ENCODE measurements at places on chromosomes 1 and 21.

DNA sequence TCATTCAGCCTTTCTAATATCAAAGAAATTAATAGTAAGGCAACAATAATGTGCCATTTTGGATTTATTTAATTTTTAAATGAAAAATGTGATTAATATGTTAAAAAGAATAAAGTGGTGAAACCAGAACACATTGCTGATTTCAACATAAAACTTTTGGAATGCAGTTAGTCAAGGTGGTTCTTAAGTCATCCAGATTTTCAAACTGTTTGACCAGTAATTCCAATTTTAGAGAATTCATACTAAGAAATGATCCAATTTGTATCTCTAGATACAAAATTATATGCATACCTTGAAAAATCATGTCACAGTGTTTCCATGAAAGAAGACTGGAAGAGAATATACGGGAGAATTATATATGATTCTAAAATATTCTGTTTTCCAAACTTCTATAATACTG lies 54.2 kb upstream of the MCOLN3 start:
- no peaks in the 10 kb centered on the region for H3K36me3 ChIP-seq
- H3K27me3 ChIP-seq: no peaks in the 10 kb centered on the region
- H3K4me3 ChIP-seq: no peak overlapping the region
- H3K4me1 ChIP-seq: no peaks in the 10 kb centered on the region

DNA sequence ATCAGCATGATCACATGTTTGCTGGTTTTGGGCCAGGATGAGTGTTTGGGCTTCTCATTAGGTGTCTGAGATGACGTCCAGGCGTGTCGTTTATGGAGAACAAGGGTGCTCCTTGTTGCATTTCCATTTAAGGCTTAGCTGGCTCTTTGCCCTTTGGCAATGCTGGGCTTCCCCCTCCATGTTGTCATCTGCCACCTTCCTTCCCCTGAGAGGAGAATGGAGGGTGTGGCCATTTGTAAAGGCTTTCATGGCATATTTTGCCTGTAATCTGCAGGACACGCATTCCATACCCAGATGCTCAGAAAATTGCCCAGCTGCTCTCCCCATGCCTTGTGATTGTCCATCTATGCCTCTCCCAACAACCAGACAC lies 27.7 kb downstream of the PKP1 start:
- peak; percentile 95 for DNase-seq
- no peak overlapping the region for H3K4me3 ChIP-seq
- H3K27me3 ChIP-seq: no peaks in the 10 kb centered on the region
- no peak overlapping the region for H3K27ac ChIP-seq
- no peaks in the 10 kb centered on the region for H3K36me3 ChIP-seq

GRCh38 chr1:18927082-18927653 lies 24.8 kb upstream of the ALDH4A1 start:
- H3K36me3 ChIP-seq: no peaks in the 10 kb centered on the region
- no peak for DNase-seq
- peaks cover 34% of the 10 kb centered on the region for H3K4me1 ChIP-seq
- H3K27me3 ChIP-seq: no peaks in the 10 kb centered on the region

- H3K27me3 ChIP-seq: no peaks in the 10 kb centered on the region
- no peak overlapping the region for H3K4me3 ChIP-seq
- DNase-seq: peak; percentile 8
- no peak overlapping the region for H3K27ac ChIP-seq
Observed at GRCh38 chr1:40404670-40405462, 31.3 kb downstream of the SMAP2 start.

- H3K4me3 ChIP-seq: no peak overlapping the region
- peak; percentile 15 for DNase-seq
- H3K27me3 ChIP-seq: no peaks in the 10 kb centered on the region
- H3K4me1 ChIP-seq: peaks cover 16% of the 10 kb centered on the region
- no peak overlapping the region for H3K27ac ChIP-seq
- peaks cover 20% of the 10 kb centered on the region for H3K36me3 ChIP-seq
Observed at GRCh38 chr1:54255026-54255702, 55.2 kb downstream of the MRPL37 start.

DNA sequence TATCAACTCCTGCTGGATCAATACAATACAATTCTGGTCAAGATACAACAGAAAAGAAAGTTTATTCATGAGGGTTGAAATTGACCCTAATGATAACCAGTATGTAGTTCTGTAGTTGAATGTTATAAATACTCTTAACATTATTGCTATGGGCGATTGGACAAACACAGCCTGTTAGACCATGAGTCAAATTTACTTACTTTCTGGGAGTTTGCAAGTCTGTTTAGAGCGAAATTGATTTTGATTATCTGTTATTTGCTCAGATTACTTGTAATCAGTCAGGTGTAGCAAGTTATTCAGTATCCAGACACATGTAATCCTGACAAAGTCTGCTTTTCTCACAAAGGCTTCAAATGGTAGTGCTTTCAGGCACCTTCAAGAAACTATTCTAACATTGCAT lies 216.6 kb upstream of the B3GALT2 start:
- no peaks in the 10 kb centered on the region for H3K4me1 ChIP-seq
- no peak for DNase-seq
- H3K27ac ChIP-seq: no peak overlapping the region
- no peak overlapping the region for H3K4me3 ChIP-seq
- no peaks in the 10 kb centered on the region for H3K27me3 ChIP-seq

DNA sequence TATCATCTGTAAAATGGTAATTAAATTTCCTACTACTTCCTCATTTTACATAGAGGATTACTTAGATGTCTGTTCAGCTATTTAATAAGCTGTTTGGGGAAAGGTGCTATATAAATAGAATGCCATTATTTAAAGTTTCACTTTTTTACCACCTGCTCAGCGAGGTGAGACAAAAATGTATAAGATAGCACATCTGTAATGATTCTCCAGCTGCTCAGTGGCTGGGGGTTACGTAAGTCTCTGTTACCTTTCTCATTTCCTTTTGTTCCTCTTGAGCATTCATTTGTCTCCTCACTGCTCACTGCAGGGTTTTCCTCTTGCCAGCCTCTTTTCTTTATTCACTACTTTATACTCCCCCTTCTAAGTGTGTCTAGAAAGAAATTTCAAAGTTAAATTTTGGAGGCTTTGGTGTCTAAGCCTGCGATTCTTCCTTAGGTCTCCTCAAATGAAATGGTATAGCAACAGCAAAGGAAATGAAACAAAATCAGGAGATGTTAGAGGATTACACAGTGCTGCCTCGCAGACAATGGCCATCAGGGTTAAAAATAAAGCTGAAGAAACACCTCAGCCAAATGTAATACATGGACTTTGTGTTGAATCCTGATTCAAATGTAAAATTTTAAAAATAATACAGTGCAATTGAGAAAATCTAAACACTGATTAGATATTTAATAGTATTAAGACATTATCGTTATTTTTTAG lies 6.8 kb downstream of the RGS8 start:
- no peak for DNase-seq
- H3K4me1 ChIP-seq: peaks cover 4% of the 10 kb centered on the region
- H3K27me3 ChIP-seq: no peaks in the 10 kb centered on the region

DNA sequence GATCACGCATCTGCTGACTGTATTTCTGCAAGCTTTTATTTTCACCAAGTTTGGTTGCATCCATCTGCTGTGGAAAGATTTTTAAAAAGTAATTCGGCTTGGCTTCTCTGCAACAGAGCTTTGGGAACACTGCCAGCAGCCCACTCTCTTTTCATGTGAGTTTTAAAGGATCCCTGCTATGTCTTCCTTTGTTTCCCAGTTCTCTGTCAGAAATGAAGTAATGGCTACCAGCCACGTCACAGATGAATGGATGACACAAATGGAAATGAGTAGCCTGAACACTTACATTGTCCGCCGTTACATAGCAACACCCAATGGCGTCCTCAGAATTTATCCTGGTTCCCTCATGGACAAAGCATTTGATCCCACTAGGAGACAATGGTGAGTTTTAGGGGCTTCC lies 80.6 kb upstream of the RAVER2 start:
- no peaks in the 10 kb centered on the region for H3K27me3 ChIP-seq
- no peaks in the 10 kb centered on the region for H3K36me3 ChIP-seq
- no peaks in the 10 kb centered on the region for H3K4me1 ChIP-seq
- DNase-seq: no peak

DNA sequence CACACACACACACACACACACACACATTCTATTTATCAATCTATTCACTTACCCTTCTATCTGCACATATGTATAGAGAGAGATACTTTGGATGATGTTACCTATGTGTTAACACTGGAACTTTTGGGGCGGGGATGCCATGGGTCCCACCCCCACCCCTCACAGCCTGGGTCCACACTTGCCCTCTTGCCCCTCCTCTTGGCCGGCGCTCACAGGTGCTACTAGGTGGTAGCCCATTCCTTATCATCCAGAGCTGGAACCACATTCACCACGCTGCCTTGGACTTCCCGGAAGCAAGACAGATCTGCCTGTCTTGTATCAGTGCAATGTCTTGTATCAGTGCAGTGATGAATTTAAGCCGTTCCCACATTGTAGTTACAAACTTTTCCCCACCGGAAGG lies 85.1 kb downstream of the LBR start:
- H3K4me1 ChIP-seq: no peaks in the 10 kb centered on the region
- no peaks in the 10 kb centered on the region for H3K36me3 ChIP-seq
- no peak for DNase-seq
- H3K4me3 ChIP-seq: no peak overlapping the region

GRCh38 chr1:161691846-161692245 lies 15.2 kb upstream of the FCRLA start:
- H3K27me3 ChIP-seq: no peaks in the 10 kb centered on the region
- no peak overlapping the region for H3K4me3 ChIP-seq
- no peak for DNase-seq
- H3K36me3 ChIP-seq: no peaks in the 10 kb centered on the region
- H3K4me1 ChIP-seq: no peaks in the 10 kb centered on the region
- no peak overlapping the region for H3K27ac ChIP-seq

DNA sequence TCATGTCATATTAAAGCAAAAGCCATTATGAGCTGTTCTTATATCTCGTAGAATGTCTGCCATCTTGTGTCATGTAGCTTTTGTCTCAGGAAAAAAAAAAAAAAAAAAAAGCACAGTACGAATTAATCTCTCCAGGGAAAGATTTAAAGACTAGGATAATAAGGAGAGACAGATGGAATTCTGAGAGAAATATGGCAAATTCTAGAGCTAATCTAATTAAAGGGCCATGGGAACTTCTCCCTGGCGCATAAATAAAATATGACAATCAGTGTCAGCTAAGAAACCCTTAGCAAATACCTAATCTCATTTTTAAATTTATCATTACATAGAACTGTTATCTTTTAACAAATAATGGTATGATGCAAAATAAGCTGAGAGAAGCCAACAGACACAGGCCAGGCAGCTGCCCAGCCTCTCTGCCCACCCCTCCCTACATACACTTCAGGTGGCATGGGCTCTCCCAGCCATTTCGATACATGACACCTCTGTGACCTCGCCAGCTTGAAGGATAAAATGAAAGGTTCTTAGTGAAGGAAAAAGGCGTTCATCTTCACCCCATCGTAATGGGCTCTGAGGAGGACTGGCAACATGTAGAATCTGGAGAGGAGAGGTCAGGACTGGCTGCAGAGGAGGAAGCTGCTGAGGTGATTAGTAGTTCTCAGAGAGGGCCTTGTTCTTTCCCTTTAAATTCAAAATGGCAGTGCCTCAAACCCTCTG lies 39.8 kb downstream of the DISC1 start:
- no peak overlapping the region for H3K27ac ChIP-seq
- DNase-seq: no peak
- H3K4me3 ChIP-seq: no peak overlapping the region
- no peaks in the 10 kb centered on the region for H3K27me3 ChIP-seq

DNA sequence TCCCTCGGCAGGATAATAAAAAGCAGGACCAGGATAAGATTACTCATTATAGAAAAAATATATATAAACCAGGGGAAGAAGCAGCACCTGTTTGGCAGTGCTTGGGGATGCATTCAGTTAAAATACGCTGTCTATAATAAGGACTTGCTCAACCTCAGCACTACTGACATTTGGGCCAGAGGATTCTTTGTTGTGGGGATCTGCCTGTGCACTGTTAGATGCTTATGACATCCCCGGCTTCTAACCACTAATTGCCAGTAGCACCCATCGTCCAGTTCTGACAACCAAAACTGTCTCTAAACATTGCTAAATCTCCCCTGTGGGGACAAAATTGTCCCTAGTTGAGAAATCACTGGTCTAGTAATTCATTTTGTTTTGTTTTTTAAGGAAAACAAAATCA lies 242.1 kb downstream of the SLC45A1 start:
- H3K4me1 ChIP-seq: peaks cover 3% of the 10 kb centered on the region
- no peaks in the 10 kb centered on the region for H3K27me3 ChIP-seq
- H3K4me3 ChIP-seq: no peak overlapping the region
- DNase-seq: no peak
- no peak overlapping the region for H3K27ac ChIP-seq

DNA sequence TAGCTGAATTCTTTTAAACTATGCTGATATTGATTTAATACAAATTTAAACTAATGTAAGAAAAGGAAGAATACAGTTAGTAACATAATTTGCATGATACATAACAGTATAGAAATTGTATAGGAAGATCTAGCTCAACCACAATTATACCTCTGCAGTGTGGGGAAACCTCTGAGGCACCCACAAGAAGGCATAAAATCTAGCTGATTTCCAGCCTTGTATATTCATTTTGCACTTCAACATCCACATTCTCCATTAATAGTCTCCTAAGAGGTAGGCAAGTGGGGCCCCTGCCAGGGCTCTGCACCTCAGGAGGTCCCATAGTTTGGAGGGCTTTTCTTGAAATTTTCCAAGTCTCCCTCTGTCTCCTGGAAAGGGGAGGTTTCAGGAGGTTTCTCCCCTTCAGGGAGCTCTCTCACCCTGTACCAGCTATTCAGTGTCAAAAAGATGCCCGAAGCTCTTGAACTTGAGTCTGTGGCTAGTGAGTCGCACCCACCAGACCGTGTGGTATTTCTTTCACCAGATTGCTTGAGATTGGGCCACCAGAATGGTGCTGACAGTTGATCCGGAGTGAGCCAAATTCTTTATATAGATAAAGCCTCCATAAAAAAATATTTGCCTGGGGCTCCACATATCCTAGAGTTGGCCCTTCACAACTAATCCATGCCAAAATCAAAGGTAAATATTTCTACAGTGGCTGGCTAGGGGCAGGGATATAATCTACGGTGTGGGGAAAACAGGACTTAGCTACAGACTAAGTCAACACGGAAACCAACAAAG lies 108.2 kb downstream of the TIAM1 start:
- H3K27me3 ChIP-seq: no peaks in the 10 kb centered on the region
- H3K27ac ChIP-seq: no peak overlapping the region
- H3K4me1 ChIP-seq: no peaks in the 10 kb centered on the region

DNA sequence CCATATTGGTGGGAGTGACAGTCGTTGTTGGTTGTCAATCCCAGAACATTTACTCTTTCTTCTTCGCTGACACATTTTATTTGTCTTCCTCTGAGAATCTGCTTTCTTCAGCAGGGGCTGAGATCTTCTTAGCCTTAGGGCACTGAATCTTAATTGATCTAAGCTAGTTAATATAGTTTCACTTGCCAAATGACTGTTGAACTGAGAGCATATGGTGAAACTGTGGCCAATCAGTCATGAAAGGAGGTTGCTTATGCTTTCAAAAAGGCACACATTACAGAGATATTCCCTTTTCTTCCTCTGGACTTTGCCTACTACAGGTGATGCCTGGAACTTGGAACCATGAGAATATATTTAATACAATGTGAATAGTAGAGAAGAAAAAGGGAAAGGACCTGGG lies 60.0 kb upstream of the KIAA0040 start:
- H3K36me3 ChIP-seq: no peaks in the 10 kb centered on the region
- no peak for DNase-seq
- H3K4me1 ChIP-seq: no peaks in the 10 kb centered on the region
- H3K27me3 ChIP-seq: no peaks in the 10 kb centered on the region

All from trophoblast cell (in vitro differentiated cells and primary cell).